ENCODE measurements at places on chromosomes 2 and 18.

DNA sequence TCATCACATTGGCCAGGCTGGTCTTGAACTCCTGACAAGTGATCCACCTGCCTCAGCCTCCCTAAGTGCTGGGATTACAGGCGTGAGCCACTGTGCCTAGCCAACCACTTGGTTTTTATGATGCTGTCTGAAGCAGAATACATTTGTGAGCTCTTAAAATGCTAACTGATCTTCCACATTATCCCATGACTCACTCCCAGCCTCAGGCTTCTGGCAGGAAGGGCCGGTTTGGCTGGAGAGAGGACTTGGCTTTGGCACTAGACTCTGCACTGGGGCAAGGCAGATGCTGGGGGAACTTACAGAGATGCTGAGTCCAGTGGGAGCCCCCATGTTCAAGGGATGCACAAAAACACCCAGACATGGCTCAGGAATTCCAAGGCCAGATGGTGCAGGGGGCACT lies 40.5 kb upstream of the SH3BP4 start:
- no peak for DNase-seq

GRCh38 chr2:70717431-70718038 lies 50.5 kb downstream of the ADD2 start:
- no peak for DNase-seq

GRCh38 chr2:72743481-72743880 lies 82.4 kb downstream of the EXOC6B start:
- no peak for DNase-seq

DNA sequence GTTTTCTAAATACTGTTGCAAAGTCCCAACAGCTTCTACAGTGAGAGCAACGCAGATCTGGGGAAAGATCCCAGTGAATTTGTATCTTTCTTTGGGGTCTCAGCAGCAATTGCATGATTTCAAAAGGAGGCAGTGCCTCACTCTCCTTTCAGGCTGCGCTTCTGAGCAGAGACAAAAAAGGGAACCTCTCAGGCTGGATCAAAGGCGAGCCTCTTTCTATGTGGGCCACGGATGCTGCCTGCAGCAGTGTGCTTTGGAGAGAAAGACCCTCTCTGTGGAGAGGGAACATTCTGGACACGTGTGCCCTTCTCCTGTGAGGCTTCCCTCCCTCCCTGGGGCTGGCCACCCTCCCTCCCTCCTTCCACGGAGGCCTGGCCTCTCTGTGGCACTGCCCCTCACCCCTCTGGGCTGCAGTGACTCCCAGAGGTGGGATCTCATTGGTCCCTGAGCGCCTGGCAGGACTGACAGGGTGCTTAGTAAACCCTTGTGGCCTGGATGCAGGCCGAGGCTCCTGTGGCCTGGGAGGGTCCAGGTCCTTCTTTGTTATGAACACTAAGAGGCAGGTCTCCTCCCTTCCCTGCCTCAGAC lies 21.6 kb upstream of the PDIA6 start:
- DNase-seq: no peak

DNA sequence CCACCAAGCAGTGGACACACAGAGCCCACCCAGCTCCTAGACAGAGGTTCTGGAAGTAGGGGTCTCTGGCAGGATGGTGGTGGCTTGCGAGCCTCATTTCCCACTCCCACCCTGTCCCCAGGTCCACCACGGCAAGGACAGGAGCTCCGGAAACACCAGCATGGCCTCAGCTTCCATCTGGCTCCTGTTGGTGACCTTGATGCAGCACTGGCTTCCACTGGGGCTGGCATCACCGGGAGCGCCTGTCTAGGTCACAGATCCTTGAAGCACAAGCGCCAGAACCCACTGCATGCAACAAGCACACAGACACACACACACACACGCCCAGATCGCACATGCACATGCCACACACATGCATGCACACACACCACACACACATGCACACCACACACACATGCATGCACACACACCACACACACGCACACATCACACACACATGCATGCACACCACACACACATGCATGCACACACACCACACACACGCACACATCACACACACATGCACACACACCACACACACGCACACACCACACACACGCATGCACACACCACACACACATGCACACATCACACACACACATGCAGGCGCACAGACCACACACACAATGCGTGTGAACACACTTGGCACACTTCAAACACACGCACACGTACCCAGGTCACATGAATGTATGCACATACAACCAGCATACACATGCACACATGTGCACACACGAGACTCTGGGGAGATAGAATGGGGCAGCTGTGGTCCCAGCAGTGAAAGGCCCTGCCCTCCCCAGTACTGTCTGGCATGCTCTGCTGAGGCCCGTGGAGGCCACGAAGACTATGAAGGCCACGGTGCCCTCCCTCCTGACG lies 63.7 kb downstream of the TWIST2 start:
- DNase-seq: no peak

GRCh38 chr2:235627682-235628081 lies 133.8 kb downstream of the AGAP1 start:
- DNase-seq: no peak

- DNase-seq: no peak
These were observed 66.2 kb upstream of the CTDP1 start for GRCh38 chr18:79613186-79613931.

- DNase-seq: no peak
These were observed 51.1 kb upstream of the ZNF236 start for GRCh38 chr18:76771192-76771799.

GRCh38 chr18:51655327-51655698 lies 457.8 kb upstream of the MEX3C start:
- no peak for DNase-seq

DNA sequence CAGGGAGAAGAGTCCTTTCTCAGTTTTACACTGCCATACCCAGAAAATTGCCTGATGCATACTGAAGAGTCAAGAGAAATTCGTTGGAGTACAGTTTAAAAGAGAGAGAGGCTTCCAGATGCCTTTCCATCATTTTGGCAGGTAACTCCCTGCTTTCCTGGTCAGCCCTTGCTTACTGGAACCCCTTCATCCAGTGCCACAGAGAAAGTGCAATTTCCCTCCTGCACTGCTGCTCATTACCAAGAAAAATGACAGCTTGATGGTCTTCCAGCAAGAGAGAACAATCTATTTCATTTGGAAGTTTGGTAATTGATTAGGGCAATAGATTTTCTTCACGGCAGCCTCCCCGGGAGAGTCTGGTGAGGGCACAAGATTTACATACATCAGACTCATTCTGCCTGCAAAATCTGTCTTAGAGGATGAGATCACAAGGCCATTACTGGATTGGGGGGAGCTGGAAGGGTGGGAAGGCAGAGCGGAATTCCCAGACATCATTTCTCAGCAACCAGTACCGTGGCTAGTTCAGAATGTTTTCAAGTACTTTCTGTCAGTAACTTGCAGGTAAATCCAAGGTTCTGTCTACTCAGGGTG lies 102.8 kb upstream of the SLC14A2 start:
- DNase-seq: no peak

GRCh38 chr2:86072271-86072858 lies 33.3 kb downstream of the POLR1A start:
- no peak for DNase-seq

DNA sequence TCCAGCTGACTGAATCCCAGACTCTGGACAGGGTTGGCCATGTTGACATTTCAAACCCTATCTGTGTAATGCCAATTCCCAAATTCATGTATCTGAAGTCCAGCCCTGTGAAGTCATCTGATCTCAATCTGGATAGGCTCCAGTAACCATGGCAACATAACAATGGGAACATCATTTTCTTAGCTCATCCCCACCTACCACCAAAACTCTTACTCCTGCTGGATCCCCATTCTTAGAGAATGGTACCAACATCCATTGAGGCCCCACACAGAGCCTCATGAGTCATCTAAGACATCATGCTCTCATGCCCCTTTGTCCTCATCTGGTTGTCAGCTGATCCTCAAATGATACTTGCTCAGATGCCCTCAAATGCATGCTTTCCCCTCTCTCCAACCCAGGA lies 58.9 kb upstream of the TEX51 start:
- DNase-seq: no peak

GRCh38 chr2:128541448-128541847 lies 222.8 kb upstream of the HS6ST1 start:
- no peak for DNase-seq

DNA sequence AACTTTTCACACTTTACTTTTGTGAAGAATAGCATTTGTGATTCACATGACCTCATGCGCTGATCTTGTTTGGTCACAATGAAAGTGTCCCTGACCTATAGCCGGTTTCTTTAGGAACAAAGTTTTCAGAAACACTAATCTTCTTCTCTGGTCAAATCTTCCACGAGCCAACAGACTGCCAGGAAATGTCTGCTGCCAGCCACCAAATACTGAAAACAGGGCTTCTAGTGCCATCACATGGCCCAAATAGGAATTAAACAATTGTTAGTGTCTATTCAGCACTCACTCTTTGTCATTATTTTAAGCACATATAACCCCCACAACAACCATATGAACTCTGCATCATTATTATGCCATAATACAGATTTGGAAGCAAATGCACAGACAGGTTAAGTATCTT lies 286.5 kb upstream of the SYT4 start:
- no peak for DNase-seq

Measured in activated naive CD4-positive, alpha-beta T cell (primary cell).